ENCODE measurements at places on chromosomes 1 and 21.
A peak's percentile ranks its signal among the peaks of the same experiment; 100 is the strongest.

GRCh38 chr21:34367320-34367935 lies 3.6 kb downstream of the KCNE2 start:
- peak; percentile 35 for DNase-seq

DNA sequence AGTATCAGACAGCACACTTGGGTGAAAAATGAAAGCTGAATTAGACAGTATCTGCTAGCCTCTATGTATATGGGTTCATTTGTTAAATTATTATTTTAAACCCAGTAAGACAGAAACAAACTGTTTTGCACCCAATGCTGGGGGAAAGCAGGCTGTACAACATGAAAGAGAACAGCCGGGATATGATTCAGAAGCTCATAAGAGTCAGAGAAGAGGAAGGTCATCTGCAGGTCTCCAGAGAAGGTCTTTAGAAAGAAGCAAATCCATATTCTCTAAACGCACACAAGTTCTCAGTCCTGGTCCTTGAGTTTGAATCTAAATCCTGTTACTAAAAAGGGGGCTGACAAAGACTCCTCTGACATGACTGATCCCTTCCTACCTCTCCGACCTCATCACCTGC lies 155.1 kb downstream of the SIPA1L2 start:
- no peak for DNase-seq

DNA sequence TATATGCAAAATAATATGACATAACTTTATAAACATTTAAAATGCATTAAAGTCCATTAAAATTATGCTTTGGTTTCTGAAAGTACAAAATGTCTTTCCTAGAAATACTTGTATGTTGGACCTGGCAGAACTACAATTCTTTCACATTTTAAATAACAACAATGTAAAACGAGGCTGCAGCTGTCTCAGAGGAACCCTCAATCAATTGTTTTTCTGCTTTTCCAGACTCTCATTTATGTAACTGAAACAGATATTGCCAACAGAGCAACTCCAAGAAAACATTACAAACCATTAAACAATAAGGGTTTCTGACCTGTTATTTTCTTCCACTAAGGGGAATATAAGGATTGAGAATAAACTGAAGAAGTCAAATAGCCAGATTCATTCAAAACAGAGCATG lies 1193.4 kb downstream of the NCAM2 start:
- DNase-seq = no peak

DNA sequence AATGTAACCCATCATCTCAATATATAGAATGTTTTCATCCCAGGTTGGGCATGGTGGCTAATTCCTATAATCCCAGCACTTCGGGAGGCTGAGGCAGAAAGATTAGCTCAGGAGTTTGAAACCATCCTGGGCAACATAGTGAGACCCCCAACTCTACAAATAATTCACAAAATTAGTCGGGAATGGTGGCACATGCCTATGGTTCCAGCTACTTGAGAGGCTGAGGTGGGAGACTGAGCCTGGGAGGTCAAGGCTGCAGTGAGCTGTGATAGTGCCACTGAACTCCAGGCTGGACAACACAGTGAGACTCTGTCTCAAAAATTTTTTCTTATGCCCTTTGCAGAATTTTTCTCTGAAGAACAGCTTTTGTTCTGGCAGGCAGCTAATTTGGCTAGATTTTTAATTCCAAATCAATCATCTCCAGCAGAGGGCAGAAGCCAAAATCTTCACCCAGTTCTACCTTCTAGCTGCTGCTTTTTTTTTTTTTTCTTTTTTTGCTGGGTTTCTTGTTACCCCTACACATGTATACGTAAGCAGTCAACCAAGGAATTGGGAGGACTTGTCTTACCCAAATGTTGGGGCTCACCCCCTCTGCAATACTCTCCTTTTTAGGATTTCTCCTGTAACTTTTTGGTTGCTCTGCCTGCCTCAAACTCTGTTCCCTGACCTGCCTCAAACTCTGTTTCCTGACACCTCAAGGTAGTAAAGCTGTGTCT lies 2.7 kb upstream of the RAD54L start:
- peak; percentile 35 for DNase-seq

DNA sequence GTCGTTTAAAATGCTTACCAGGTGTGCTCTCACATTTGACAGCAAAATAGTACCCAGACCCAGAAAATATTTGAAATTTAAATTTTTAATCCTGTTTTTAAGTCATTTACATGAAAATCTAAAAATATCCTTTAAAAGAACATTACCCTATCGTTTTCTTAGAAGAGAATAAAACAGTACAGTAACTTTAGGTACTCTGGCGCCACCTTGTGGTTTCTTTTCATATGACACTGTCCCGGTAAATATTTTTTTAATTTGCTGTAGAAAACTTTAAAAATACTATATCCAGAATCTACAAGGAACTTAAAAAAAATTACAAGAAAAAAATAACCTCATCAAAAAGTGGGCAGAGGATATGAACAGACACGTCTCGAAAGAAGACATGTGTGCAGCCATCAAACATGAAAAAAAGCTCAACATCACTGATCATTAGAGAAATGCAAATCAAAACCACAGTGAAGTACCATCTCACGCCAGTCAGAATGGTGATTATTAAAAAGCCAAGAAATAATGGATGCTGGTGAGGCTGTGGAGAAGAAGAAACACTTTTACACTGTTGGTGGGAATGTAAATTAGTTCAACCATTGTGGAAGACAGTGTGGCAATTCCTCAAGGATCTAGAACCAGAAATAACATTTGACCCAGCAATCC lies 129.2 kb downstream of the RGS21 start:
- DNase-seq = no peak
